Osteocyte (in vitro differentiated cells): ENCODE measurements at places on chromosomes 4 and X. TPM values are rescaled to one million over a fixed set of nuclear protein-coding genes. Genes with fewer than 3 reads are reported as not detected.

The EDNRA gene
- total RNA-seq, result 181 and 195 TPM in 2 replicates

DNA sequence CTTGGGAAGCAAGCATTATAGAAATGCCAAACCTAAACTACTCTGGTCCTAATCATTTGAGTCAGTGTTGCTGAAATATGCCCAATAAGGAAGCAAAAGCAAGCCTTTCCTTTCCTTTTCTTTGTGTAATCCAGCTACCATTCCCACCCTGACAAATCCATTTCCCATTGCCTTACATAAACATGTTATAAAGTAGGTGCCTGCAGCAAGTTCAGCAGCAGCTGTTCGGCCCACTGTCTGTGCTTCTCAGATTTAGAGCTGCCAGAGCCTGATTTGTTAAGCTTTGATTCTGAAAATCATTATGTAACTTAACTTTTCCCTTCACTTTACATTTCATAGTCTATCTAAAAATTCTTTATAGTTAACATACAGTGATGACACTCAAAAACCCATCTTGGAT, 148.6 kb downstream of the EPHA5 start:
- peaks cover 16% of the 10 kb centered on the region for H3K36me3 ChIP-seq
- H3K27ac ChIP-seq, result peak overlapping the region; percentile 85
- no peak for DNase-seq
- H3K27me3 ChIP-seq, result no peaks in the 10 kb centered on the region
- H3K4me3 ChIP-seq, result no peak overlapping the region
- peaks cover 52% of the 10 kb centered on the region for H3K4me1 ChIP-seq

The SOX3 gene
- not detected in 2 replicates for total RNA-seq

The RHOXF2 gene
- not detected in 2 replicates for total RNA-seq

The HELT gene
- total RNA-seq, result not detected in 2 replicates

The RPS6KA3 gene
- 21.8 TPM in 2 replicates for total RNA-seq

The FGFBP2 gene
- total RNA-seq, result not detected in 2 replicates

DNA sequence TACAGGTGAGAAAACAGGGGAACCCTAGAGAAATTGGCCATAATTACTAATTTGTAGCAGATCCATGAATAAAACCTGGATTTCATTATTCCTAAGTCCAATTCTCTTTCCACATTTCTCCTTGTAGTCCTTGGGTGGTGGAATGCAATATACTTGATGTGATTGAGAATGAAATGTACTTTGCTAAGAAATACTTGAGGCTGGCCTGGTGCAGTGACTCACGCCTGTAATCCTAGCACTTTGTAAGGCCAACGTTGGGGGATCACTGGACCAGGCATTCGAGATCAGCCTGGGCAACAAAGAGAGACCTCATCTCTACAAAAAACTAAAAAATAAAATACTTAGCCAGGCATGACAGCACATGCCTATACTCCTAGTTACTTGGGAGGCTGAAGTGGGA, 15.9 kb downstream of the TMEM184C start:
- H3K4me1 ChIP-seq, result peaks cover 7% of the 10 kb centered on the region
- H3K27ac ChIP-seq, result peak overlapping the region; percentile 54
- H3K36me3 ChIP-seq, result peaks cover 78% of the 10 kb centered on the region
- no peak overlapping the region for H3K4me3 ChIP-seq

GRCh38 chrX:123223859-123224258, 39.8 kb downstream of the GRIA3 start:
- H3K27me3 ChIP-seq, result no peaks in the 10 kb centered on the region
- no peak overlapping the region for H3K27ac ChIP-seq
- no peak overlapping the region for H3K4me3 ChIP-seq
- DNase-seq, result no peak

The QRFPR gene
- not detected in 2 replicates for total RNA-seq

DNA sequence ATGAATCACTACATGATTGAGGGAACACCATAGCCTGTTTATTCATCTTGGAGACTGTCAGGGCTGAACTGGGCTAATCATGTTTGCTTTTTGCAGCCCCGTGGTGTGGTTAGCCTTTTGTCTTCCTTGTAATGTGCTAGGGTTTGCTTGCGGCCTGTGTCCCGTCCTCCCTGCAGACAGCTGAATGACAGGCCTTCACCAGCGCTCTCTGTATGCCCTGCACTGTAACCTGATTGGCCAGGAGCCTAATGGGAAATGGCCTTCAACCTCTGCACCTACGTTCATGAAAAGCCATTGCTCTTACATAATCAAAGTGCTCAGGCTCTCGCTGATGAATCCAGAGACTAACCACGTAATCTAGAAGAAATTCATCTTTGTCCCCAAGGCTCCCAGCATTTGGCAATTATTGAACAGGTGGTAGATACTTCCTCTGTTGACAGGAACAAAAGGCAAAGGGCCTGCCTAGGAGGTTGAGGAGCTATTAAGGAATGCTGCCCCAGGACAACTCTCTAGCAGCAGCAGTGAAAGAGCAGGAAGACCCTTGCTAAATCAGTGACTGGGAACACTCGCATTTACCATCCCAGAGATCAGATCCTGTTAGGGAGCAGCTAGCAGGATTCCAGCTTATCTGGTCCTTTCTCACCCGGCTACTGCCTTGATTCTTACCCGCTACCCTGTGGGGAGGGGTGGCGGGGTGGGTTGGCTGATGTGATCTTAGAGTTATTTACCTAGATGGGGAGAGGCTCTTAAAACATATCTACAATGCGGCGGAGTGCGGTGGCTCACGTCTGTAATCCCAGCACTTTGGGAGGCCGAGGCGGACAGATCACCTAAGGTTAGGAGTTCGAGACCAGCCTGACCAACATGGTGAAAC, 42.3 kb upstream of the FAT1 start:
- DNase-seq, result no peak
- no peak overlapping the region for H3K27ac ChIP-seq
- no peaks in the 10 kb centered on the region for H3K27me3 ChIP-seq
- no peaks in the 10 kb centered on the region for H3K36me3 ChIP-seq
- H3K4me1 ChIP-seq, result peaks cover 16% of the 10 kb centered on the region
- no peak overlapping the region for H3K4me3 ChIP-seq

GRCh38 chr4:24741910-24742309, 53.5 kb upstream of the SOD3 start:
- no peak overlapping the region for H3K4me3 ChIP-seq
- H3K27me3 ChIP-seq, result no peaks in the 10 kb centered on the region
- peaks cover 8% of the 10 kb centered on the region for H3K4me1 ChIP-seq
- no peak overlapping the region for H3K27ac ChIP-seq
- peaks cover 2% of the 10 kb centered on the region for H3K36me3 ChIP-seq
- peak; percentile 42 for DNase-seq

DNA sequence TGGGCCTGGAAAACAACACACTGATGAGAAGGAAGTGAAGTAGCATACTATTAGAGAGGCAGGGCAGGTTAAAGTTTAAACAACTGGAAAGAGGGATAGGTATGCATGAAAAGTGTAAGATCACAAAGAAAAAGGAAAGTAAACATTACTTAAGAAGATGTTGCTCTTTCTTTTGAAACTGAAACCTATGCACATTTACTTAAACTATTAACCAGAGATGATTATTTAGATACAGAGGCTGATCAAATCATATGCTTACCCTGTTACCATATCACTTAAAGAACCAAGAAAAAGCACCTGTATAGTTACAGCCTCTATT, 37.8 kb downstream of the NAP1L5 start:
- H3K4me1 ChIP-seq, result peaks cover 35% of the 10 kb centered on the region
- H3K36me3 ChIP-seq, result peaks cover 17% of the 10 kb centered on the region
- no peak overlapping the region for H3K27ac ChIP-seq
- H3K27me3 ChIP-seq, result no peaks in the 10 kb centered on the region

DNA sequence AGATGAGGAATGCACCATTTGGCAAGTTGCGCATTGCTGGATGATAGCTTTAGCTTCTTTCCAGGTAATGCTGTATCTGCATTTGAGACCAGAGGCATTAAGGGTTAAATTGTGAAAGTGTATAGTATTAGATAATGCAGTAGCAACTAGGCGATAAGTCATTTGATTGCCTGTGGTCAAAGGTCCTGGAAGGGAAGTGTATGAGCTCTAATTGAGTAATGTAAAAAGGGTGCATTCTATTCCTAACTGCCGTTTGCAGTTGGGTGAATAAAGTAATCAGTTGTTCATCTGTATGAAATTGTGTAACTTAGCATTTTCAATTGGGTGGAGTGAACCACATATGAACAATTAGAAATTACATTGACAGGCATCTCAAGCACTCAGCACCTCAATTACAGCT, 54.5 kb upstream of the WDR1 start:
- no peak overlapping the region for H3K27ac ChIP-seq
- DNase-seq, result no peak
- H3K4me1 ChIP-seq, result peaks cover 17% of the 10 kb centered on the region
- H3K4me3 ChIP-seq, result no peak overlapping the region
- H3K27me3 ChIP-seq, result peaks cover 8% of the 10 kb centered on the region

- no peak overlapping the region for H3K27ac ChIP-seq
- no peak overlapping the region for H3K4me3 ChIP-seq
- no peaks in the 10 kb centered on the region for H3K27me3 ChIP-seq
- H3K4me1 ChIP-seq, result peaks cover 8% of the 10 kb centered on the region
- H3K36me3 ChIP-seq, result peaks cover 21% of the 10 kb centered on the region
- DNase-seq, result no peak
These were observed 108.3 kb upstream of the CAMK2D start for GRCh38 chr4:113869743-113870375.

The CYBB gene
- not detected in 2 replicates for total RNA-seq

DNA sequence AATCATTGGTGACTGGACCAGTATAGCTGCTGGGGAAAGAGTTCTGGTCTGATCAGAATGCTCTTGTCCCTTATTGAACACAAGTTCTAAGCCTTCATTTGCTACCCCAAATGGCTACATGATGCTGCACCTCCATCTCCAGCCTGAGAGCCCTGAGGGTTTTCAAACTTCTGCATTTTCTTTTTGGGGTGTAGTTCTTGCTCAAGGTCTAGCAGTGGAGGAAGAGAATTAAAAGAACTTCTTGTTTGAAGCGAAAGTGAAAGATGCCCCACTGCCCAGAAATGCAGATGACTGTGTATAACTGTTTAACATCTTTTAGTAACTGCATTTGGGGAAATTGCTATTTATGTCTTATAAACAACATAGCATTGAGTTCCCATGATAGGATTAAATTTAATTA, 38.5 kb downstream of the LAMTOR3 start:
- no peak overlapping the region for H3K27ac ChIP-seq
- no peaks in the 10 kb centered on the region for H3K36me3 ChIP-seq
- H3K4me3 ChIP-seq, result no peak overlapping the region
- H3K27me3 ChIP-seq, result peaks cover 42% of the 10 kb centered on the region
- DNase-seq, result no peak
- H3K4me1 ChIP-seq, result no peaks in the 10 kb centered on the region

- H3K36me3 ChIP-seq, result no peaks in the 10 kb centered on the region
- DNase-seq, result peak; percentile 87
- H3K4me1 ChIP-seq, result peaks cover 15% of the 10 kb centered on the region
- H3K4me3 ChIP-seq, result peak within 1 kb of the TSS; percentile 83
- no peak within 1 kb of the TSS for H3K27ac ChIP-seq
- H3K27me3 ChIP-seq, result peaks cover 63% of the 10 kb centered on the region
These were observed at the start of gene DACH2 for GRCh38 chrX:86148024-86148511. Gene DACH2 (plus strand): TSS chrX:86148451.

- no peaks in the 10 kb centered on the region for H3K36me3 ChIP-seq
- H3K27ac ChIP-seq, result no peak overlapping the region
- no peak for DNase-seq
- H3K4me1 ChIP-seq, result peaks cover 15% of the 10 kb centered on the region
- H3K27me3 ChIP-seq, result no peaks in the 10 kb centered on the region
These were observed 521.8 kb upstream of the DIPK2B start for GRCh38 chrX:45722471-45722870.

The RBPJ gene
- total RNA-seq, result 79.8 and 82.5 TPM in 2 replicates

- no peaks in the 10 kb centered on the region for H3K27me3 ChIP-seq
- no peak for DNase-seq
- H3K27ac ChIP-seq, result no peak overlapping the region
- no peaks in the 10 kb centered on the region for H3K4me1 ChIP-seq
- no peaks in the 10 kb centered on the region for H3K36me3 ChIP-seq
- H3K4me3 ChIP-seq, result no peak overlapping the region
These were observed 393.5 kb upstream of the GRIA3 start for GRCh38 chrX:122790376-122791095.

DNA sequence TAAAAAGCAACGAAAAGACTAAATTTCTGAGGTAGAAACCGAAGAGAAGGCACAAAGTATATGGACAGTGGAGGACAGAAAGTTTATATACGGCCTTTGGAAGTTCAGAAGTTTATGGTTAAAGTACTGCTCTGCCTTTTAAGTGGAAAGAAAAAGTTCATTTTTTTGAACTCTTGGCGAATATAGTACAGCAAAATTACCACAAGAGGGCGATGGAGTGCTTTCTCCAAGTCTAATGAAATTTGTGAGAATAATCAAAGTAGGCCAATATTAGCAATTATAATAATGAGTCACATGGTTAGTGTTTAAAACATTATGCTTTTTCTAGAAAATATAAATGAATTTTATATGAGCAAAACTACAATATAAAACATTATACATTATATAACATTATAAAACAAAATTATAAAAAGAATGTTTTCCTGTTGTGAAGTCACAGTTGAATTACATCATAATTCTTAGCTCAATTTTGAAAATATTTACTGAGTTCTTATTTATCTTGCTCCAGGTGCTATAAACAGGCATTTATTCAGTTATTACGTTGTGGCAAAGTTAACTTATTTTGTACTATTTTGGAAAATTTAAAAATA, 136.2 kb upstream of the BMPR1B start:
- H3K27ac ChIP-seq, result peak overlapping the region; percentile 23
- H3K4me3 ChIP-seq, result no peak overlapping the region
- H3K27me3 ChIP-seq, result no peaks in the 10 kb centered on the region
- H3K4me1 ChIP-seq, result peaks cover 3% of the 10 kb centered on the region

- no peak for DNase-seq
- H3K27me3 ChIP-seq, result peaks cover 33% of the 10 kb centered on the region
- H3K4me1 ChIP-seq, result peaks cover 21% of the 10 kb centered on the region
These were observed 116.5 kb upstream of the RBPJ start for GRCh38 chr4:26204249-26204825.

DNA sequence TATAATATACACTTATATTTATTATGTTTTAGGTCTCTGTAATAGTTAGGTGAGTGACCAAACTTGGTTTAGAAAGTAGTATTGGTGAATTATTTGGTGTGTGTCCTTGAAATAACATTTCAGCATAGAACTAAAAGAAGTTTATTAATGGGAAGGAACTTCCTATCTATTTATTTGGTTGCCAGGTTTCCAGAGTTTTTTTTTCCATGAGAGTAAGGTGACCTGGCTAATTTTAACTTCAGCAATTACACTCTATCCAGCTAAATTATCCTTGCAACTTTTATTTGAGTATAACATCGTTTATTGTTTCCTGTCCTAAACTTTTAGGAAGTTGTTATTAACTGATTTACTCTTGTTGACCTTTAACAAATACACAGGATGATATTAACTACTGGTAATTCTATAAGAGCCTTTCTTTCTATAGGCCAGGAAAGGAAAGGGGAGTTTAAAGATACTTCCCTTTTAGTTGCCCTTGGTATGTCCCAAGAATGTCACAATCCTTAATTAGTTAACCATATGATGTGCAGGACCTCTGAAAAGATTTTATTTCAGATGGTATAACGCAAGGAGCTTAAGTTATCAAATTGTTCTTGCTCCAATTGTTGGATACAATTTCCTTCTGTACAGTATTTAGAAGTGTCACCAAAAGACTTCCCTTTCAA, 18.9 kb downstream of the PRDM8 start:
- peaks cover 72% of the 10 kb centered on the region for H3K27me3 ChIP-seq
- H3K36me3 ChIP-seq, result no peaks in the 10 kb centered on the region
- no peak for DNase-seq
- H3K4me1 ChIP-seq, result peaks cover 1% of the 10 kb centered on the region

The CXCL11 gene
- total RNA-seq, result not detected in 2 replicates
